ENCODE measurements at places on chromosomes 5 and 9. TPM values are rescaled to one million over a fixed set of nuclear protein-coding genes. Genes with fewer than 3 reads are reported as not detected.

Gene CDO1
- 18.4 TPM for total RNA-seq

Gene PGM5
- total RNA-seq: 2.0 TPM

Gene SGCD
- total RNA-seq: not detected

Gene IFNK
- not detected for total RNA-seq

Gene ANKS6
- total RNA-seq: 44.3 TPM

Gene RGS14
- total RNA-seq: 19.0 TPM

Gene NR6A1
- 302 TPM for total RNA-seq

Gene PPIC
- total RNA-seq: not detected

Gene KIF3A
- total RNA-seq: 13.9 TPM

Gene SH3GL2
- total RNA-seq: 1.2 TPM

Gene NME5
- total RNA-seq: 6.7 TPM

Gene FOXD4L4
- total RNA-seq: 0.15 TPM

Gene GRM6
- total RNA-seq: not detected

Gene TXNDC8
- not detected for total RNA-seq

Gene CD74
- 9.8 TPM for total RNA-seq

Gene PDLIM4
- total RNA-seq: 8.3 TPM

Gene QRFP
- not detected for total RNA-seq

Gene ARL14EPL
- not detected for total RNA-seq

Gene MBLAC2
- 5.1 TPM for total RNA-seq

Gene CCDC112
- 33.6 TPM for total RNA-seq

Gene SREK1IP1
- total RNA-seq: 26.1 TPM

Gene DAB2
- total RNA-seq: 9.9 TPM

Gene HTR4
- total RNA-seq: not detected

Gene C6
- not detected for total RNA-seq

Gene TRIM7
- total RNA-seq: not detected

Gene IRX4
- not detected for total RNA-seq

Gene SLC23A1
- total RNA-seq: not detected

Gene HK3
- not detected for total RNA-seq

Gene CMBL
- total RNA-seq: 11.3 TPM

Data from neural progenitor cell (in vitro differentiated cells).